ENCODE measurements at places on chromosomes 3 and 15.

- no peak for DNase-seq
Observed at GRCh38 chr3:182937293-182938051, 42.9 kb downstream of the DCUN1D1 start.

DNA sequence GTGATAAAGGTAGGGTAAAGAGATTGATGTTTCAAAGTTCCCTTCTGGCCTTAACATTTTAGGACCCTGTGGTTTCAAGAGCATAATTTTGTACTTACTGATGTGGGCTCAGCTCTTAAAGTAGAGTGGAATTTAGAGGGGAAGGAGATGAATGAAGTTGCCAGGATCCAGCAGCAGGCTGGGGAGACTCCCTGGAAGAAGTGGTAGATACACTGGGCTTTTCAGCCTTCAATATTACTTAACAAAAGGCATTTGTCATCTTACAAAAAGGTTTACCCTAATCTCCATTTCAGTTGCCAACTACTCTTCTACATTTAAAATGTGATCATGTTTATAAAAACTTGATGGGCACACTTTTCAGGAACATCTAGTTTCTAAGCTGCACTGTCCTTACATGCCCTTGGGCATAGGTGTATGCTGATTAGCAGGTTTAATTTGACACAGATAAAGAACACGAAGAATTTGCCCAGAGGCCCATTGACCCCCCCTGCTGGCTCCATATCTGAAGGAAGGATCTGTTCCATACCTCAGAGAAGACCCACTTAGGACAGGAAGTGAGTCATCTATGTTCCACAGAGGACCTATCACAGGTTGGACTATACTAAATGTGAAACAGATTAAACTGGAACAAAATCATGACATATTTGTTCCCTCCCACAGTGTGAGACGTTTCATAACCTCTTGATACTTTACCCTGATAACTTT, 93.0 kb upstream of the LPP start:
- DNase-seq: peak; percentile 19

GRCh38 chr15:57762302-57762701, 55.8 kb downstream of the POLR2M start:
- no peak for DNase-seq

DNA sequence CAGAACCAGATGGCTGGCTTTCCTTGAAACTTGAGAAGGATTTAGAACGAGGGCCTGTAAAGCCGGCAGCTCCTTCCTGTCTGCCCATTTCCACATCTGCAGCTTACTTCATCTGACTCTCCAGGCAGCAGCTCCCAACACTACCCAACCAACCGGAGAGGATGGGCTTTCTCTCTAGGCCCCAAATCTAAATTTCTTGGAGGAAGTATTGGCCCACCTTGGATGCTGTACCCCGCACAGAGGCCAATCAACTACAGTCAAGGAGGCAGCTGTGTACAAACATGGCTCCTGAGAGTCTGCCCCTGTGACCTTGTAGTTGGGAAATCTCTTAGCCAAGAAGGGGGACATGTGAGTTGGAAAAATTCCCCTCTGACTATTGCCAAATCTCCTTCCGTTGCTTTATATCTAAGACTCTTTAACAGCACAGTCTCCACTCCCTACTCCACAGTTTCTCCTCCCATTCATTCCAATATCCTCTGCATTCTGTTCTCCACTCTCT, 8.0 kb upstream of the ACAP2 start:
- DNase-seq: no peak

DNA sequence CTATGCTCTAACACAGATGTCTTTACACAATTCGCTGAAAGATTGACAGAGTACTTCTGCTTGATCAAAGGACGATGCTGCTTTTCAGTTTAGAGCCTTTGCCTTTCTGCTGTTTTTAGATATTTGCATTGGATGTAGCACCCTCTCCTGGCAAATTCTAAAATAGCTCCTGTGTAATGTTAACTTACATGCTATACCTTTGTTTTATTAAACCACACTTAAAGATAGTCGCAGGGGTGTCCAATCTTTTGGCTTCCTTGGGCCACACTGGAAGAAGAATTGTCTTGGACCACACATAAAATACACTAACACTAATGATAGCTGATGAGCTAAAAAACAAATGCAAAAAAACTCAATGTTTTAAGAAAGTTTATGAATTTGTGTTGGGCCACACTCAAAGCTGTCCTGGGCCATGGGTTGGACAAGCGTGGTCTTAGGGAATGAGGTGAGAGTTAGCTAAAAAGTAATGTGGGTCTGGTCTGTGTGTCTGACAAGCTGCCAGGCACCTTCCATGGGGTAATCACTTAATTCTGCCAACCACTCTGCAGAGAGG, 62.9 kb downstream of the ATG7 start:
- DNase-seq: no peak

GRCh38 chr15:88089024-88089620, 167.4 kb downstream of the NTRK3 start:
- DNase-seq: no peak

GRCh38 chr3:150202711-150203110, 205.4 kb upstream of the TSC22D2 start:
- DNase-seq: no peak

GRCh38 chr3:188812198-188812597, 359.6 kb upstream of the TPRG1 start:
- DNase-seq: no peak

- no peak for DNase-seq
Observed at GRCh38 chr3:155995525-155996370, 124.6 kb upstream of the KCNAB1 start.

DNA sequence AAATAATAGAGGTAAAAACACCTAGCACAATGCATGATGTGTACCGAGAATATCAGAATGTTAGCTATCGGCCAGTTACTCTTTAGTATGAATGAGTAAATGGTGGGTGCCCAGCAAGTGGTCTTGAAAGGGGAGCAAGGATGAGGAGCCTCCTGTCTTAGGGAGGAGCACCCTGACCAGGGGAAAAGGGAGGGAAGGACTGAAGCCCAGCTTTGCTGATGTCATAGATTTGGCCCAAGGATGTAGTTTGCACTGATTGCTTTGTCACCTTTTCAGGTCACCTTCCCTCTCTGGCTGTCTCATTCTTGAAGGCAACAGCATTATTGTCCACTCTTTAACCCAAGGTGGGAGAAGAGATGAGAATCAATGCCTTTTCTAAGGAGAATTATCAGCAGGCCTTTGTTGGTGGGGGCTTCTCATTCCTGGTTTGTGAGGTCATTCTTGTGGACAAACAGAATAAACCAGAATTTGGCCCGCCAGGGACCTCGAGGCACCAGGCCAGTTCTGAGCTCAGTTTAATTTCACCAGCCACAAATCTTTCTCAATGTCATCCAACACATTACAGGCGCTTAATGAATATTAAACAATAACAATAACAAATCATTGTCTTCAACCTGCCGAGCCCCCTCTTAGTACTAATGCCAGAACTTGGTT, 231.3 kb downstream of the VPS13C start:
- DNase-seq: no peak

DNA sequence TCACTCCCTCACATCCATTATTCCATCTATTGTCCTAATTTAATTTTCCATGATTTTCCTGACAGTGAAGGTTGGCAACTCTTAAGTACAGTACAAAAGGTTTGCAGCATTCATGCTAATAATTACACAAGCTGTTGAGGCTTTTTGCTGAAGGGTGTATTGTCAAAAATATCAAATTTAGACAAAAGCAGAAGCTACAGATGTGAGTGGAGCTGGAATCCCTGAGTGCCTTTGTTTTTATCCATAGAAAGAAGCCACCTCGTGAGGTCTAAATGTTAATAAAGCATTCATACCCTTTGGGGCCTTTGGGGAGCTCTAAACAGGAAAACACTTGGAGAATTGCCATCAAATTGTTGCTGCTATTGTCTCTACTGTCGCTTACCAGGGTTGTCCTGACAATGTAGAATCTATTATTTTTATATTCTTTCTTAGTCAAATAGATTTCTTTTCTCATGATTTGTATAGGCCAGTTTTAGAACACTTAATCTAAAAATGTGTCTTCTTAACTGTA, 185.8 kb upstream of the ROBO1 start:
- DNase-seq: no peak

DNA sequence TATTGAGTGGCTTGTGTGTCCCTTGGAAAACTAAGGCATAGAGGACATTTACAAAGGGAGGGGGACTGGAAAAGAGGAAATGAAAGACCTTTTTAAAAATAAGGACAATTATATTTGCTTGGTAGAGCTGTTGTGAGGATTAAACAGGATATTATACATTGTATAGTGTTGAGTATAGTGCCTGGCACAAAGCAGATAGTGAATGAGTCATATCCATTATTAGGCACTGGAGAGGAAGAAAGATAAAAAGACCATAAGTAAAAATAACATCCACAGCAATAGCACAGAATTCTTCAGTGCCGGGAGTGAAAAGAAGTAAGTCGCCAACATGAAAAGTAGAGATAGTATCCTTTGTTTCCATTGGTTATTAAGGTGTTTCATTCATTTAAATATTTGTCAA, 623.3 kb downstream of the PDCD6IP start:
- DNase-seq: no peak

- no peak for DNase-seq
Observed at GRCh38 chr15:66953523-66954229, 111.7 kb upstream of the SMAD3 start.

DNA sequence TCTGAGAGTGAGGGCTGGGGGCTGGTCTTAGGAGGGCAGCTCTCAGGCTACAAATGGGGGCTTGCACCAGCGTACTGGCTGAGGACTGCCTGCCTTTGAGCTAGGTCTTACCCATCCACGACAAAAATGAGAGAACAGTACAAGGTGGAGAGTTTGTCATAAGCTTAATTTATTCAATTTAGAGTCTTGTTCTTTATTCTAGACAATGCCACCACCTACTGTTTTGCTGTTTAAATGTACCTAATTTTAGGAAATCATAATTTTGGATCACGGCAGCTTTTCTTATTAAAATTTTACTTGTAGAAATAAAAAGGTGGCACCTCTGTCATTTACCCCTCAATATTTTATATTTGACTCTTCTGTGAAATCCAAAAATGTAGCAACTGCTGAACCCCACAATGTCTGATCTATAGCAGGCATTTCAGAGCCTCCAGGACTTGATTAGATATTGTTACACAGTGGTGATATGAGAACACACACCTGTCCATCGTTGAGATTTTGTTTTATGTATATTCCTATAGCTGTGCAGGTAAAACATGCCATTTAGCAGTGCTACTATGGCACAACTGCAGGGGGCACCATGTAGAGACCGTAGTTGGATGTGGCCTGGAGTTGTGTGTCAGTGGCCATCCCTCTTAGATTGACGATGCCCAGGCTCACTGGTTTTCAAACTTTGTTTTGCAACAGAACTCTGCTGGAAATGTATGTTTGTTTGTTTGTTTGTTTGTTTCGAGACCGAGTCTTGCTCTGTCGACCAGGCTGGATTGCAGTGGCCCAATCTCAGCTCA, 88.6 kb downstream of the SLCO3A1 start:
- DNase-seq: no peak

- no peak for DNase-seq
Observed at GRCh38 chr3:184647405-184647936, 64.4 kb downstream of the MAGEF1 start.

DNA sequence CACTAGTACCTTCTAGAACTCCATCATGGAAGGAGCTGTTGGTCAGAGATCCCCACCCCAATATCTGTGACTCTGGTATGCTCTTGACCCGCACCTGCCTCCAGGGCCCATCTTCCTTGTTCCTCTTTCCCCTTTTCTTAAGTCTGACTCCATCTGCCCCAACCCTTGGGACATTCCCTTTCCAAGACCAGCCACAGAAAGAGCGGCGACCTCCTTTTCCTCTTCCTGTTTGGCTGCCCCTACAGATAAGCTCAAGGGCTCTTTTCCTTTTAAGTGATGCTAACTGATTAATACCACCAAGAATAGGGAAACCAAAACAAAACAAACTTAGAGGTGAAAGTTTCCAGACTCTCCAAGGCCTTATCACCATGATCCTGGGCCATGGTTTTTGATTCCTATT, 21.9 kb upstream of the ATP8B4 start:
- no peak for DNase-seq

GRCh38 chr3:171013822-171014748, 12.4 kb downstream of the SLC2A2 start:
- no peak for DNase-seq

DNA sequence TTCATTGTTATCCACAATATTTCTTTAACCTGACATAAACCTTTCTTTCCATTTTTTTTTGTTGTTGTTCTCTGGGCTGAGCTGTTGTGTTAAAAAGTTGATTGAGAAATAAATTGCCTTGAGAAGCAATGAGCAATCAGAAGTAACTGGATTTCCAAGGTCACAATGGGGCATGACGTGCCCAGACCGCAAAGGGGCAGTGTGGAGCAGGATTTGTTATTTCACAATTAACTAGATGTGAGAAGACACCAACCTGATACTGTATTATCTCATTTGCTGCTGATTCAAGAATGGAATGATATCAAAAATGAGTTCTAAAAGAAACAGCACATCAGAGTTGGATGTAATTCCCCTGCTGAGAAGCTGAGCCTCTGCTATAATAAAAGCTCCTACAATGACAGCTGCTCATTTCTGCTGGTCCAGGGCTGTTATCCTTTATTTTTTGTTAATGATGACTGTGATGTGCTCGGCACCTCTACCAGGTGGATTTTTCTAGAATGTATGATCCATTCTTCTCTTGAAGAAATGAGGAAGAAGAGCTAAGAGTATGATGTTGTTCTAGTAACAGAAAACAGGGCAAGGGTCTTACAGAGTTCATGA, 28.1 kb downstream of the CPNE4 start:
- DNase-seq: no peak
